ENCODE measurements at places on chromosomes 1 and 21. TPM values are rescaled to one million over a fixed set of nuclear protein-coding genes. Genes with fewer than 3 reads are reported as not detected.

Gene PHGDH
- total RNA-seq: 592 TPM

GRCh38 chr1:8810987-8811386 lies 6.5 kb downstream of the RERE start:
- H3K4me1 ChIP-seq: peaks cover 54% of the 10 kb centered on the region
- H3K36me3 ChIP-seq: no peaks in the 10 kb centered on the region
- H3K27ac ChIP-seq: no peak overlapping the region
- no peaks in the 10 kb centered on the region for H3K27me3 ChIP-seq

GRCh38 chr1:206679738-206680211 lies 4.9 kb upstream of the MAPKAPK2 start:
- no peak overlapping the region for H3K27ac ChIP-seq
- H3K4me1 ChIP-seq: peaks cover 10% of the 10 kb centered on the region
- H3K4me3 ChIP-seq: no peak overlapping the region
- H3K27me3 ChIP-seq: peaks cover 40% of the 10 kb centered on the region
- no peak for DNase-seq

DNA sequence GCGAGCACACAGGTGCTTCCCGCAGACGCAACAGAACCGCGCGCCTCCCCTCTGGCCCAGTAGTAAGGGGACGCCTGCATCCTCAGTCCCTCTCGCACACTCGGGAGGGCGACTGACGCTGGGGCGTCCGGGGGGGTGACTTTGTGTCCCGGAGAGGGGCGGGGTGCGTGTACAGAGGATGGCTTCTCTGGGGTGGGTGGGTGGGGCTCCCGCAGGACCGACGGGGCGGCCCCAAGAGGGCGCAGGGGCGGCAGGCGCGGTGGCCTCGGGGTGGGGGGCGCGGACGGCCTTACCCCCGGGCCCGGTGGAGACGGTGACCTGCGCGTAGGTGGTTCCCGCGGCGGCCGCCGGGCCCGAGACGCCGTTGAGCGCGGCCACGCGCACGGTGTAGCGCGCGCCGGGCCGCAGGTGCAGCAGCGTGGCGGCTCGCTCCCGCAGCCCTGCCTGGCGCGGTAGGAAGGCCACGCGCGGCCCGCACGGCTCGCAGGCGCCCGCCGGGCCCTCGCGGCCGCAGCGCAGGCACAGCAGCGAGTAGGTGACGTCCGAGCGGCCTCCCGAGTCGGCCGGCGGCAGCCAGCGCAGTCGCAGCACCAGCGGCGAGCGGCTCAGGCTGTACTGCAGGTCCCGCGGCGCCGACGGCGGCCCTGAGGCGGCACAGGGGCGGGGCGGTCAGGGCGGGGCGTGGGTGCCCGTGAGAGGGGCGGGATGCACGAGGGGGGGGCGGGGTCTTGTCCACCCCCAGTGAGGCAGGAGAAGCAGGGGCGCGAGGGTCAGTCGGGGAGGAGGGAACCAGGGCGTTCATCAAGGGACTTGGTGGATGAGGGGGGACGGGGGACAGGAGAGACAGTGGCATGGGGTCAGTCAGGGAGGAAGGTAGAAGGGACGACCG lies 12.1 kb downstream of the EPHA10 start:
- peak; percentile 62 for DNase-seq
- no peak overlapping the region for H3K27ac ChIP-seq
- no peaks in the 10 kb centered on the region for H3K36me3 ChIP-seq
- peaks cover 34% of the 10 kb centered on the region for H3K27me3 ChIP-seq
- H3K4me3 ChIP-seq: peak overlapping the region; percentile 73

Gene FALEC
- 1.0 TPM for total RNA-seq

Gene CLCA1
- 0.11 TPM for total RNA-seq

- DNase-seq: no peak
- H3K4me3 ChIP-seq: no peak overlapping the region
- no peak overlapping the region for H3K27ac ChIP-seq
- H3K27me3 ChIP-seq: no peaks in the 10 kb centered on the region
- H3K36me3 ChIP-seq: no peaks in the 10 kb centered on the region
These were observed 48.5 kb upstream of the TSNAX start for GRCh38 chr1:231480008-231480407.

- H3K36me3 ChIP-seq: no peaks in the 10 kb centered on the region
- H3K27ac ChIP-seq: no peak overlapping the region
- H3K4me1 ChIP-seq: peaks cover 19% of the 10 kb centered on the region
These were observed 138.6 kb upstream of the EDN2 start for GRCh38 chr1:41622859-41623732.

DNA sequence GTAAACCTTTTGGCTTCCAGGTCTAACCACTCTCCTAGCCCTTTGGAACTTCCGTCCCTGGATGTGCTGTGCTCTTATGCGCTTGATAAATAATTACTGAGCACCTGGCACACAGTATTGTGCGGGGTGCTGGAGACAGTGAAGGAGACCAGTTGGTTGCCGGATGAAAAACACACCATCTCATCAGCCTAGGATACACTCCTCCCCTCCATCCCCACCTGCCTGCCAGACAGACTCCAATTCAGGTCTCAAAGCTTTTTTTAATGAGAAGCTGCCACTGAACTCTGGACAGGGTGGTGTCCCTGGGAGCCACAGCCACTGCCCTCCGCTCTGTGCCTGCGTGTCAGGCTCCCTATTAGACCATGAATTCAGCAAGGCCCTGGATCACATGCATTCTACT lies 9.2 kb downstream of the GNB1 start:
- H3K4me1 ChIP-seq: peaks cover 46% of the 10 kb centered on the region
- peaks cover 21% of the 10 kb centered on the region for H3K36me3 ChIP-seq
